ENCODE measurements at places on chromosomes 2 and 18.
A peak's percentile ranks its signal among the peaks of the same experiment; 100 is the strongest.

DNA sequence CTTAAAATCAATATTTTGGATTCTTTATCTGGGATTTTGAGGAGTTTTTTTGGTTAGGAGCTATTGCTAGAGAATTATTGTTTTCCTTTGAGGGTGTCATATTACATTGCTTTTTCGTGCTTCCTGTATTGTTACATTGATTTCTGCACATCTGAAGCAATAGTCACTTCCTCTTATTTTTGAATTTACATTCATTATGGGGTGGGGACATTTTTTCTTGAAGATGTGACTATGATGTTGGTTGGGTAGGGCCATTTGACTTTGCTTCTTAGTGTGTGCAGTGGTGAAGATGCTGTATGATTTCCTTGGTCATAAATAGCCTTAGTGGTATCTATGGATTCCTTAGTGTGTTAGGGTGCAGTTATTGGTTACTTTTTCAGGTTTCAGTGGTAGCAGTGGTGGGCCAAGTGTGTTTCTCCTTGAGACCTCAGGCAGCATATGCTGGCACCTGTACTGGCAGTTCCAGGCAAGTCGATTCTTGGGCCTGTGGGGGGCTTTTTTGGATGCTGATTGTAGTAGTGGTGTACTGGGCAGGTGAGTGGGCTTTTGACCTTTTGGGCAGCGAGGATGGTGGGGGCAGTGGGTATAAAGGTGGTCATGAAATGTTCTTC is 61.8 kb downstream of the ARHGAP25 start:
- DNase-seq: no peak

DNA sequence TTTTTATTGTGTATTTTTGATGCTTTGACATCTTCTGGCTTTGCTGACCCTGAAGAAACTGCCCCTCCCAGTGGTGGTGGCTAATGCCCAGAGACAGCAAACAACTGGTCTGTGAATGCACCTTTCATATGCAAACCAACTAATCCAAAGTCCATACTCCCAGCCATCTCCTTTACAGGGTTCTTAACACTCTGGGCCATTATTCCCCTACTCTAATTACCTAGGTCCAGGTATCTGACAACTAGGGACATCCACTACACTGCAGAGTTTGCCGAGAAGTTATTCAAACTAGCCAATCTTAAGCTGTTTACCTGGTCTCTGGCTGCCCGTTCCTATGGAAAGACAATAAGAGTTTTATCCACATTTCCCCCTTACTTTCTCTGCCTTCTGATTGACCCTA is 73.6 kb downstream of the FSHR start:
- no peak for DNase-seq

DNA sequence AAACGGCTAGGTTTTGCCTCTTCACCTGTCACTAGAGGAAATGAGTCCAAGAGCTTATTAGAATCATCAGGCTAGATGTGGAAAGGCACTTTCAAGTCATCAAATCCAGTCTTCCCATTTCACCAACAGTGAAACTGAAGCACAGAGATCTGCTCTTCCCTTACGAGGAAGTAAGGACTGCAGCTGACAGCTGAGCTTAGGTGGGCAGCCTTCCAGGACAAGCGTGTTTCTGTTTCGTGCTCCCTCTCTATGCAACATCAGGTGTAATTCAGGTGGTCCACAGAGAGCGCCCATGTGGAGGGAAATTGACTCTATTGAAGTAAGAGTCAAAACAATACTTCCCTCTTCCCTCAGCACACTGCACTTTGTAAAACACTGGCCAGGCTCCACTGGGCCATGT is 5.5 kb downstream of the CYRIA start:
- DNase-seq: no peak

DNA sequence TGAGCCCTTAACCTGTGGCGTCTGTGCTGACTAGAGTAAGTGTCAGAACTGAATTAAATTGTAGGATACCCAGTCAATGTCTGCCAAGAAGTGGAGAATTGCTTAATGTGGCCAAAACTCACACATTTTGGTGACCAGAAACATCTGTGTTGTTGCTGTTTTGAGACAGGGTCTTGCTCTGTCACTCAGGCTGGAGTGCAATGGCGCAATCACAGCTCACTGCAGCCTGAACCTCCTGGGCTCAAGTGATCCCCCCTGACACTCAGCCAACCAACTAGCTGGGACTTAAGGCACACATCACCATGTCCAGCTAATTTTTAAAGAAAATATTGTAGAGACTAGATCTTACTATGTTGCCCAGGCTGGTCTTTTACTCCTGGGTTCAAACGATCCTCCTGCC is 34.4 kb upstream of the RTN4 start:
- no peak for DNase-seq

- DNase-seq: no peak
Measured at GRCh38 chr18:59101830-59102414, 37.8 kb upstream of the SEC11C start.

DNA sequence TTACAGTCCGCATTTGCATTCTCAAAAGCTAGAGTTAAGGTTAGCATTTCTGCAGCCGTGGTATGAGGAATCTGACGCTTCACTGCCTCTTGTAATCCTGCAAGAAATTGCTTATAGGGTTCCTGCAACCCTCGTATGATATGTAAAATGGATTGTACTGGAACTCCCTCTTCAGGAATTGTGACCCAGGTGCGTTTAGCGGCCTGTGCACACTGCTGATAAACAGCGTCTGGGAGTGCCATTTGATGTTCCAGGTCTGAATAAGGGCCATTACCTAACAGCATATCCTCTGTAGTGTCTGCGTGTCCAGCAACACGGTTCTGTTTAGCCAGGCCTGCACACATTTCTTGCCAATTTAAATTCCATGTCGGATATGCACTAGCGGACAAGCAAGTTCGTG is 42.5 kb downstream of the CXCR4 start:
- DNase-seq: no peak

- no peak for DNase-seq
Measured at GRCh38 chr2:41169744-41170143, 717.9 kb upstream of the SLC8A1 start.

DNA sequence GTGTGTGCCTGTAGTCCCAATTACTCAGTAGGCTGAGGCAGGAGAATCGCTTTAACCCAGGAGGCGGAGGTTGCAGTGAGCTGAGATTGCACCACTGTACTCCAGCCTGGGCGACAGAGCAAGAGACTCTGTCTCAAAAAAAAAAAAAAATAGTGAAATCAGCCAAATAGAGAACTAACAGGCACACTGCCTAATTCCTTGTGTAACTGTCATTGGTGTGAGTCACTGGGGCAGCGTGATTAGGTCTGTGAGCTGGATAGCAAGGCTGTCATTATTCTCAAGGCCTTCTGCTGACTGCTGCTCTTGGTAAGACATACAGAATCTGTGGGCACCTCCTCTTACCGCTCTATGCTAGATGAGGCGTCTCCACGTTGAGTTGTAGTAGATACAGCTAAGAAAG is 270.3 kb downstream of the NEDD4L start:
- DNase-seq: peak; percentile 86

- no peak for DNase-seq
Measured at GRCh38 chr18:31943878-31944816, 1.2 kb upstream of the TRAPPC8 start.

GRCh38 chr2:46323730-46324129 is 26.5 kb downstream of the EPAS1 start:
- DNase-seq: no peak

DNA sequence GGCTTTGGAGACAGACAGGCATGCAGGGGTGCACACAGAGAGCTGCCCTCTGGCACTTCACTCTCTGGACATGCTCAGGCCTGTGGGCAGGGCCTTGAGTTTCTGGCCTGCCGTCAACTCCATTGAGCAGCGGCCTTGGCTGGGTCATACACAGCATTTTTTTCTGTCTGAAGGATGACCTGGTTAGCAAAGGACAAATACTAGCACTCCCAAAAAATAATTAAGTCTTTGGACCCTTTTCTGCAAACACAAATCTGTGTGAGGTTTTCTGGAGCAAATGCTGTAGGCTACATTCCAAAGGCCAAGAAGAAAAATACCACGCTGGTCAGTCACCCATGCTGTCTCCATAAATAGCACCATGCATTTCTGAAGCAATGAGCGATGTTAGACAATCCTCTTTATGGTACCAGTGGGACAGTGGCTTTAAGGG is 124.7 kb upstream of the CTAGE1 start:
- DNase-seq: peak; percentile 25

DNA sequence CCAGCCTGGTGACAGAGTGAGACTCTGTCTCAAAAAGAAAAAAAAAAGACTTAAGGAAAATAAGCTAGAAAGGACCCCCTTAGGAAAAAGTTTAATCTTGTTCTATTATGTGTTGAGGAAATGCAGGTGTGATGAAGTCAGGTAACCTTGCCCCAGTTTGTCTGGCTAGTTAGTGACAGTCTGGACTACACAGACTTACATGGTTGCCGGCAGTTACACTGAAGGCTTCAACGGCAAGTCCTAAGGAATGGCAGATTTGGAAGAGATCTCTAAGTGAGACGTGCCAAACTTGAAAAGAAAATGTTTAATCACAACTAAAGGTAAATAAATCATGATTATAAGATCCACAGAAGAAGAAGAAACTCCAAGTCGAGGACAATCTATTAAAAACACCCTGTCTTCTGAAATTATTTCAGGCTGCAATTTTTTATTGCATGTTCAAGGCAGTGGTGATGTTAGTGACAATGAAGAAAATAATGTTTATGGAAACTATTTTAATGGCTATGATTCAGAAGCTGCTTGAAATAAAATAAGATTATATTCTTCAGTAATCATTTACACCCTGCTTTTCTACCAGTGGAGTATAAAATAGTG is 84.2 kb downstream of the TTC27 start:
- no peak for DNase-seq

DNA sequence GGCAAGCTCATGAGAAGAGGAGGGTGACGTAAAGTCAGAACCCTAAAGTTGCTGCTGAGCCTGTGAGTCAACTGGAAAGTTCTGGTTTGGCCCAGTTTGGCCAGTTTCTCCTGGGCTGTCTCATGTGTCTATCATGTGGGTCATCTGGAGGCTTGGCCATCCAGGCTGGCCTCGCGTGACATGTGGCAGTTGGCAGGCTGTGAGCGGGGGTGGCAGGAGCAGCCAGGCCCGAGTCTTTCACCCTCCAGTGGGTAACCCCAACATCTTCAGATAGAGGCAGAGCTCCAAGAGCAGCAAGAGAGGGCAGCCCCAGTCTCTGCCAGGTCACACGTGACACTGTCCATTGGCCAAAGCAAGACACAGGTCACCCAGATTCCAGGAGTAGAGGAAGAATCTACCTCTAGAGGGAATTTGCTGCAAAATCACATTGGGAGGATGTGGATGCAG is 51.5 kb downstream of the FHOD3 start:
- no peak for DNase-seq

- DNase-seq: no peak
Measured at GRCh38 chr18:58005885-58006523, 38.0 kb upstream of the NEDD4L start.

- peak; percentile 83 for DNase-seq
Measured at GRCh38 chr18:29181151-29181901, 1004.4 kb upstream of the CDH2 start.

GRCh38 chr2:81870119-81870518 is 1565.6 kb upstream of the LRRTM1 start:
- no peak for DNase-seq

GRCh38 chr2:191169456-191170300 is 18.9 kb upstream of the STAT4 start:
- no peak for DNase-seq

DNA sequence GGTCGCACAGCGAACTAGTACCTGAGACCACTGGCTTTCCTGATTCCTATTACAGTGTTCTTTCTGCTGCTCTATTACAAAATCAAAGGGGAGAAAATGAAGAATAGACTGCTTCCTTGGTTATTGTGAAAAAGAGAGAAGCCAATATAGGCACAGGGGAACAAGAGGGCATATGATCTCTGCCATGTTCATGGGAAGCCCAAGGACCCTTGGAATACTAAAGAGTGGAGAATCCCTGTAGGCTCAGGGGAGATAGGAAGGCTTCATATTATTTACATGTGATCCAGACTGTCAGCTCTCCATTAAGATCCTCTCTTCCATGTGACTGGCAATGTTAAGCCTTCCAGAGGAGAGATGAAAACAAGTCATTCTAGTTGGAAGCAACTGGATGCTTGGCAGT is 135.7 kb upstream of the MYCN start:
- no peak for DNase-seq

DNA sequence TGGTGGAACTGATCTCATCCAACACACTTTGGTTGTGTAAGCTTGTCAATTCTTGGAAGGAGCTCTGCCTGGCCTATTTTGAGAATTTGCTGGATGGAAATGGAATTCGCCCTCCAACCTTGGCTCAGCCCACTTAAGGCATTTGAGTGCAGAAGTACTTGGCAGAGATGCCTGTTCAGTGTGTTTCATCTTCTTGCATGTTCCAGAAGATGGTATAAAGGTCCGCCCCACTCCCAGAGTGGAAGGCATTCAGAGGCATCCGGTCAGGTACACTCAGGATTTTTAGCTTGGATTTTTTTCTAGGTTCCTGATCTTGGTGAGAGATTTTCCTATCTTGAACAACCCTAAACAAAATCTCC is 61.3 kb upstream of the TXNDC2 start:
- no peak for DNase-seq

DNA sequence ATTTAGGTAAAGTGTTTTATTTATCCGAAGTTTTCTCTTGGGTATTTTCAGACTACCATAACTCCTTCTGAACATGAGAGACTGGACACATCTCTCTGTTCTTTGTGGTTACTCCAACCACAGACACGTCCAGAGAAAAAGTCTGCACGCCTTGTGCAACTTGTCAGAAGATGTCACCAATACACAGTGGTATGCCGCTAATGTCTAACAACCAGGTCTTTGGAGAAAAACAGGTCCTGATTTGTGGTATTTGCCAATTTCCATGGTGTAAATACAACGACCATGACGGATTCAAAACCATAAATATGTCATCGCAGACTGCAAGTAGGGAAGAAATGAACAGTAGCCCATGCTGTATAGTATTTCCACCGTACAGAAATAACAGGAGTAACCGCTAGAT is 620.6 kb upstream of the ID2 start:
- DNase-seq: no peak

GRCh38 chr2:196330645-196331044 is 159.3 kb upstream of the STK17B start:
- no peak for DNase-seq

DNA sequence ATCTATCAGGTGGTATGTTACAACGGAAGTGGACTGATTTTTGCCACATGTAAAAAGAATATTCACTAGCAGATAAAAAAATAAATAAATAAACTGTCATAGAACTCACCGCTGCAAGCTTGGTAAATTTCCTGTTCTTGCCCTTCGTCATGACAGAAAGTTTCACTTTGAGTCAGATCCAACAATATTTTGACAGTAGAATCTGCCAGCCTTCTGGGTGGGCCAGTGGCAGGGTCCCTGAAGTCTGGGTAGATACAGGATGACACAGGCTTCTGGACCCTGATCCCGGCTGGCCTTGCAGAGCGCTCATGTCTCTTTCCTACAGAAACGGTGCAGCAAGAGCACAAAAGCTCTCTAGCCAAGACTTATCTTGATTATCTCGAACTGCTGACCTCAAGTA is 97.8 kb upstream of the PMAIP1 start:
- DNase-seq: no peak

Measured in amniotic stem cell (primary cell).